ENCODE measurements at places on chromosomes 3 and 15. TPM values are rescaled to one million over a fixed set of nuclear protein-coding genes. Genes with fewer than 3 reads are reported as not detected.

The SUSD5 gene
- total RNA-seq: not detected

DNA sequence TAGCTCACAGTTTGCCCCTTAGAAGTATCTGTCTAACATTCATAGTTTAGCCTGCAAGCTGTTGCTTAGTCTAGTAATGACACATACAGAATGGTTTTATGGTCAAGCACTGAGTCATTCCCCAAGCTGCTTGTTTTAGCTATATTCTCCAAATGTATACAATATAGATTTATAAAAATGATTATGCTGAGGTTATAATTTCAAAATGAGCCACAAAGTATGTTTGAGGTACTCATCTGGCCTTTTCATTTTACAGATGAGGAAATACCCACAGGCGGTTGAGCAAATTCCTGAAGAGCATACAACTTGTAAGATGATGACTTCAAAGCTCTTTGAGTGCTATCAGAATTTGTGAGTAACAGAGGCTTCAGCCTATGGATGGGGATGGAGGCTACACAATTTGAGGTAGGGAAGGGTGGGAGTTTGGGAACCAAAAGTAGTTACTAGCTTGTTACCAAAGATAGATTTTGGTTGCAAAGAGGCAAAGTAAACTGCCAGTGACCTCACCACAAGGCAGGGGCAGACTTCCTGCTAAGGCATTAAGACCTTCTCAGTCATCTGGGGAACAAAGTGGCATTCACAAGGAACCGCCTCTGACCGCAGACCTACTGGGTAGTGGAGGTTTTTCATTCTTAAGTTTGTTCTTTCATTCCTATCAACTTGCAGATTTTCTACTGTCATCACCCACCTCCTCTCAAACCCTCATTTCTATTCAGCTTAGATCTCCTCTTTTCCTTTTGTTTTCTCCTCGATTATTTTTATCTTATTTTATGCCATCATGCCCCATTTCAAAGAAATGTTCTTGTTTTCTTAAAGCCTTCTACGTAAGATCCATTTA is 257.2 kb upstream of the NECTIN3 start:
- peak; percentile 76 for DNase-seq

GRCh38 chr15:41581110-41581509 is 22.1 kb downstream of the TYRO3 start:
- peak; percentile 13 for DNase-seq

DNA sequence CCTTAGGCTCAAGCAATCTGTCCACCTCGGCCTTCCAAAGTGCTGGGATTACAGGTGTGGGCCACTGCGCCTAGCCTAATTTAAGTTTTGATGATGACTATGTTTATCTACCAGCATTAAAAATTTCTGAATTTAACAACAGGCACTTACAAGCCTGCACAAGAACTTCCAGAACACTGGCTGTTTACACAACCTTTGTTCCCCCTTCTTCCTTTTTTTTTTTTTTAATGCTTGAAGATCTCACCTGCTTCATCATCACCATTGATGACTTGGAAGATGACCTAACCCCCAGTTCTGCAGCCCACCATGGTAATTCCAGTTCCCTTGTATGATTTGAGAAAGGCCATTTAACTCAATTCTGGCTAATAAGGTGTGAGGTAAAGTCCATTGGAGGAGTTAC is 70.4 kb downstream of the GJD2 start:
- DNase-seq: no peak

- DNase-seq: peak; percentile 50
Observed at GRCh38 chr15:68821190-68821840, 620 bp upstream of the ANP32A start.

DNA sequence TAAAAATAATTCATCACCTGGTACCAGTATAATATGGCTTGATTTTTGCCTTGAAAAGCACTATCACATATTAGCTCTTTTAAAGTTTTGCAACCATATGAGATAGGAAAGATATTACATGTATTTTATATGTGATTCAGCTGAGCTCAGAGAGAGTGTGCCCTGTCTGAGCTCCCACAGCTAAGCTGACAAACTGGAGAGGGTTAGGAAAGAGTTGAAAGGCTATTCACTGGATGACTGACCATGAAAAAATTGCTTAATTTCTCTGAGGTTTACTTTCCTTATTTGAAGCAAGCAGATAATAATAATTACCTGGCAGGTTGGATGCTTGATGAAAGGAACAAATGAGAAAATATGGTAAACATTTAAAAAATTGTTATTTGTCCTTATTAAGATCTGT is 97.4 kb upstream of the CCDC80 start:
- DNase-seq: no peak

DNA sequence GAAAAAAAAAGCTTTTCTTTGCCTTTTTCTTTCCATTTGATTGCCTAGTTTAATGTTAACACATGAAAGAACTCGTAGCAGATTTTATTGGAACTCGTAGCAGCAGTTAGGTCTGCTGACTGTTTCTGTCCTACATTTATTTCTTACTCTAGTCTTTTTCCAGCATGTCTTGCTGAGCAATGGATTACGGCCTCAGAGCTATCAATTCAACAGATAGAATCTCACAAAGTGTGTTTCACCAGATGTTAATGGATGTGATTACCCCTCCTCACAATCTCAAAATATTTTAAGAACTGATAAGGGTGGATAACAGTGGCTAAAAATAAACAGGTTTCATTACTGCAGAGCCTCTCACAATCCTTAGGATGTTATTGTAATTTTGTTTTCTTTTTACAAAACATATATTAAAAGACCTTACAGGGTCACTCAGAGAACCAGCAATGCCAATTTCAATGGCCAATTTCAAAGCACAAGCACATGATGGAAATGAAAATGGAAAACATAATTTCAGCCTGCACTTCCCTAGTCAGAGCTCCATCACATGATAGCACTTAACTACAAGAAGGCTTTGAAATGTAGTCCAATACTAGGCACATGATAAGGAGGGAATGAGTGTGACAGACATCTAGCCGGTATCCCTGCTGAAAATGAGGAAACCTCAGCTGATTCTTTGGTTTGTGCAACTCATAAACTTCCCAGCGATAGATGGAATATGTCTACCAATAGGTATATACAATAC is 838.1 kb upstream of the SEMA6D start:
- DNase-seq: no peak

The ATP10A gene
- 17.8 TPM for total RNA-seq

GRCh38 chr3:149266736-149267135 is 45.1 kb upstream of the CP start:
- DNase-seq: no peak

The HRG gene
- not detected for total RNA-seq

DNA sequence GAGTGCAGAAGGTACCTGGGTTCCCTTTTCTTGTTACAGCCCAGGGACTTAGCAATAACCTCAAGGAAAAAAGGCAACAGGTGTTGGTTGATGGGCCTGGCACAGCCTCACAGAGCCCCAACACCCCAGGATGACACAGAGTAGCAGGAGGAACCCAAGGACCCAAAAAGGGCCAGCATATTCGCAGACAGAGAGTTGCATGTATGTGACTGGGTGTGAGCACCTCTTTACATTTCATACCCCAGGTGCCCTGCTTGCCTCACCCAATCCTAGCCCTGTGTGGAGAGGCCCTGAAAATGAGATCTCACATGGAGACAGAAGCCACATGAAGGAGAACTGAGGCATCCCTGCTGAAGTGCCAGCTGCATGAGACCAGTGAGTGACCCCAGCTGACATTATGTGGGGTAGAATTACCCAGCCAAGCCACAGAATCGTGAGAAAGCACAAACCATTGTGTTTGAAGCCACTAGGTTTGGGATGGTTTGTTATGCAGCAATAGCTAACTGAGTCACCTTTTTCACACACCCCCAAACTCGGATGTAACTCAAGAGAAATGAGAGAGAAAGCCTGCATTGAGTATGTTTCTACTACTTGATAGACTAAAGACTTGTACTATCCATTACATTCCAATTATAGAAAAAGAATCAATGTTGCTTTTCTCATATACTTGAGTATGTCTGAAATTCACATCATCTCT is 26.2 kb upstream of the HHATL start:
- DNase-seq: no peak

DNA sequence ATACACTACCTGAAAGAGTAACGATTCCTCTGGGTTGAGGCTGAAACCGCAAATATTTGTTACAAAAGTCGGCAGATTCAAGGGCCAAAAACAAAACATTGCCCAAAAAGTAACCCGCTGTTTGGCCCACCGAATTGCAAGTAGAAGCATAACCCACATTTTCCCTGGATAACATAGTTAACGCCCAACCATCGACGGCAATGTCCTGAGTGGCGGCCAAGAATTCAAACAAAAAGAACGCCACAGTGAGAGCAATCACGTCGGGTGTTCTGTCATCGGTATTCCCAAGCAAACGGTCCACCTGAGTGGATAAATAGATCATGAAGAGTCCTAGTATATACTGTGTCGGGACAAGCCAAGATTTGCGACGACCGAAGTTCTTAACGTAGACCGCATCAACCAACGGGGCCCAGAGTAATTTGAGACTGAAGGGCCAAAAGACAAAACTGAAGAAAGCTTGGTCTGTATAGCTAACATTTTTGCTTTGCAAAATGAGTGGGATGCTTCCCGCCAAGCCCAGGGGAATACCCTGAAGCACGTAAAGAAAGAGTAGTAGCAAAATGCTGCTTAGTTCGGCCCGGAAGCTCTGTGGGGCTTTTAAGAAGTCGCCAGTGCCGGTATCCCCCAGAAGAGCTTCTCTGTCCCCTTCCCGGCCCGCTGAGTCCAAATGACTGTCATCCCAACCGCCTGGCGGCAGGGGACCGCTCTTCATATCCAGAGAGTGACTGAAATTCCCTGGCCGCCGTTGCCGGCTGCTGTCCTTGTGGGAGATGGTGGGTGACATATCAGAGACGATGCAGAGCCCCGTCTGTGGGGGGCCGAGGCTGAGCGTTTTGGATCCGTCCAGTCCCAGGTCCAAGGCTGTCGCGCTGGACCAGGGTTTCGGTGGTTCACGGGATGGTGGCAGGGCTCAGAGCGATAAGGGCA is 750 bp downstream of the SLC33A1 start:
- peak; percentile 71 for DNase-seq

DNA sequence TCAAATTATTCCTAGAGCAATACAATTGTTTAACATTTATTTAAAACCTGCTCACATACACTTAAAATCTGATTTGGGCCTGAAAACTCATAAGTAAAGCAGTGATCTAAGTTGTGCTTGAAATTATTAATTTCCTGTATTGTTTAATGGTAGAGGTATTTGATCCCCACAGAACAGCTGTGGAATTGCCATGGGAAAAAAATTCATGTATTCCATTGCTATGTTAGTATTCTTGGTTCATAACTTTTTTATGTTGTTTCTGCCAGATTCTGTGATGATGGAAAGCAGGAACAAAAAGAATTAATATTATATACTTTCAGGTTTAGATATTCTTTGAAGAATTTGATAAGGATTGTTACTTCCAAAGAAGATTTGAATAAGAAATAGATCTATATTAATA is 831.5 kb upstream of the NR2F2 start:
- DNase-seq: no peak

DNA sequence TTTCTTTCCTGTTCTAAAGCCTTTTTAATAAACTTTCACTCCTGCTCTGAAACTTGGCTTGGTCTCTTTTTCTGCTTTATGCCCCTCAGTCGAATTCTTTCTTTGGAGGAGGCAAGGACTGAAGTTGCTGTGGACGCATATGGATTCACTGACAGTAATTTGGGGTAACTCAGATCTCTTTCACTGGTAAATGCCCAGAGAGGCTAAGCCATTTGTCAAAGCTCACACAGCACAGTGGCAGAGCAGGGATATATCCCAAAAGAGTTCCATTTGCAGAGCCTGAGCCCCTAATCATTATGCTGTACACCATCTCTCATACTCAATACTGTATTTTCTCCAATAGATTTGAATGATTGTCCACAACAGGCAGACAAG is 72.3 kb upstream of the GALNT15 start:
- DNase-seq: no peak
